ENCODE measurements at places on chromosomes 16 and 17. TPM values are rescaled to one million over a fixed set of nuclear protein-coding genes. Genes with fewer than 3 reads are reported as not detected.
A peak's percentile ranks its signal among the peaks of the same experiment; 100 is the strongest.

DNA sequence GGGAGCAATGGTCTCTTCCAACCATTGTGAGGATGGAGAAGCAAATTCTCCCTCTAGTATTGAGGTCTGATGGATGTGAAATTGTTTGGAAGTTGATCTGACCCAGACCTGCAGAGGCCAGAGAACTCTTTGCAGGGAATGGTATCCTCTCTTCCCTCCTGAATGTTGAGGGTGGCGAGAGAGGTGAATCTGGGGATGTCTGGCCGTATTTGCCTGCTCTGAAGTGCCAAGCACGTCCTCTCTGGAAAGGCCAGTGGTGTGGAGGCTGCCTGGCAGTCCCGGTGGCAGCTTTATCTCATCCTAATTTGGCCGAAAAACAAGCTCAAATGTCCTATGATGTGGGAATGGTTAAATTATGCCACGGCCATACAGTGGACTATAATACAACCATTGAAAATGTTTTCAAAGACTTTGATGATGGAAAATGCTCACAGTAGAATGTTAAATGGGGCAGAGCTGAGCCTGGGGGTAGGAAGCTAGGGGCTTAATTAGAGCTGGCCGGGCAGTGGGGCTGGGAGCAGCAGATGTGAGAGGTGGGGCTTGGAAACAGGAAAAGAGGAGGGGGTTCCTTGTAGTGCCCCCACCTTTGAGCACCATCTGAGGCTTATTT lies 30.8 kb downstream of the WSCD1 start:
- peaks cover 4% of the 10 kb centered on the region for H3K27me3 ChIP-seq
- no peak for DNase-seq
- H3K4me3 ChIP-seq: no peak overlapping the region
- H3K4me1 ChIP-seq: no peaks in the 10 kb centered on the region
- H3K36me3 ChIP-seq: no peaks in the 10 kb centered on the region

- H3K4me3 ChIP-seq: peak overlapping the region; percentile 85
- peaks cover 26% of the 10 kb centered on the region for H3K36me3 ChIP-seq
- H3K27me3 ChIP-seq: no peaks in the 10 kb centered on the region
- peak overlapping the region; percentile 95 for H3K27ac ChIP-seq
- H3K4me1 ChIP-seq: peaks cover 55% of the 10 kb centered on the region
These were observed 973 bp downstream of the SLC7A6 start for GRCh38 chr16:68265078-68265920.

GRCh38 chr17:48597528-48597777 lies 3.9 kb upstream of the HOXB5 start:
- H3K36me3 ChIP-seq: no peaks in the 10 kb centered on the region
- peaks cover 88% of the 10 kb centered on the region for H3K27me3 ChIP-seq
- DNase-seq: no peak
- H3K4me3 ChIP-seq: peak overlapping the region; percentile 69
- H3K4me1 ChIP-seq: peaks cover 34% of the 10 kb centered on the region

DNA sequence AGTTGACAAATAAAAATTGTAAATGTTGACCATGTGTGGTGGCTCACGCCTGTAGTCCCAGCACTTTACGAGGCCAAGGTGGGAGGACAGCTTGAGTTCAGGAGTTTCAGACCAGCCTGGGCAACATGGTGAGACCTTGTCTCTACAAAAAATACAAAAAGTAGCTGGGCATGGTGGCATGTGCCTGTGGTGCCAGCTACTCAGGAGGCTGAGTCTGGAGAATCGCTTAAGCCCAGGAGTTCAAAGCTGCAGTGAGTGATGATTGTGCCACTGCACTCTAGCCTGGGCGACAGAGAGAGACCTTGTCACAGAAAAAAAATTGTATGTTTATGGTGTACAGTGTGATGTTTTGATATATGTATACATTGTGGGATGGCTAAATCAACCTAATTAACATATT lies 119.6 kb downstream of the NPIPB5 start:
- H3K27ac ChIP-seq: no peak overlapping the region
- H3K4me1 ChIP-seq: no peaks in the 10 kb centered on the region
- no peak overlapping the region for H3K4me3 ChIP-seq
- DNase-seq: no peak
- no peaks in the 10 kb centered on the region for H3K36me3 ChIP-seq

DNA sequence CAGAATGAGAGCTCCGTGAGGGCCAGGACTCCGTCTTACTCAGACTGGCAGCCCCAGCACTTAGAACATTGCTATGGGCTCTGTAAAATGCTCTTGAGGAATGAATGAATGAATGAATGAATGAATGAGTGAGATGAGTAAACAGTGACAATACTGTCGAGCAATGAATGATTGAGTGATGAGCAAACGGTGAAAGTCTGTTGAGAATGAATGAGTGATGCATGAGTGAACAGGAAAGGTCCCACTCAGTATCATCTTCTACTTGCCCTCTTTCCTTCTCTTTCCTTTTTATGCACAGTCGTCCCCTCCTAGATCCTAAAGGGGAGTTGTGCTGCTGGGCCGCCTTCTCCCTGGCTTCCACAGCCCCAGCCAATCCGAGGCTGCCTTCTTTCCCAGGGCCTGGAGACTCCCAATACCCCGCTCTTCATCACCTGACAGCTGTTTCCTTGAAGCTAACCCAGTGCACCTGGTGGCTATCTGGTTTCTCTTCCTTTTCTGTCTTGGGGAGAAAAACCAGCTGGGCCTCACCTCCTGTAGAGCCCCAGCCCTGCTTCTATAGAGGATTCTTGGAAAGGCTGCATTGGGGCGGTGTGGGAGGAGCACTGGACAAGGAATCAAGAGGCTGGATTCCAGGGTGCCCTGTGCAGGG lies 32.7 kb upstream of the CACNG1 start:
- no peak overlapping the region for H3K27ac ChIP-seq
- H3K4me3 ChIP-seq: no peak overlapping the region
- no peaks in the 10 kb centered on the region for H3K36me3 ChIP-seq
- no peak for DNase-seq

DNA sequence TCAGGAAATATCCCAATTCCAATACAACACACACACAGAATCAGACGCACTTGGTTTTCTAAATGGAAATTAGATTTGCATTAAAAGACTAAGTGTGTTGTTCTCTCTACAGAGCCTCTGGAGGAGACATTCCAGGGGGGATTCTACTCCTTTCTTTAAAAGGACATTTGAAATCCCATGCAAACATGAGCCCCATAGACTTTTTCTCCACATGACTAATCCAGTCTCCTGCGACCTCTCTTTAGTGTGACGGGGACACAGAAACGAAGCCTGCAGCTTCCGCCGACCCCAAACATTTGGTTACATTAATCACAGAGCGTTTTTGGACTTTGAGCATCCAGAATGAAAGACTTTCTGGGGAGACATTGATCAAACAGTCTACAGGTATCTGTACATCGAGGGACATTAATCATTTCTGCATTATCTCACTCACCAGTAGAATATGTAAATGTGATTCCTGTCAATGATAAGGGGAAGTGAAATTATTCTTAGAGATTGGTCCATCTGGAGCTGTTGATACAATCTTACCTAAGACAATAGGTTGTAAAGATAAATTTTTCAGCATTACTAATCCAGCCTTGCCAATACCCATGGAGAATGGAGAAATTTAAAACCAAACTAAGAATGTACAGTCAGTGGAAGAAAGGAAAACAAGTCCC lies 103.4 kb upstream of the IRX3 start:
- no peak overlapping the region for H3K4me3 ChIP-seq
- DNase-seq: no peak

GRCh38 chr17:59425085-59425931 lies 93.9 kb downstream of the YPEL2 start:
- H3K4me1 ChIP-seq: peaks cover 12% of the 10 kb centered on the region
- H3K27ac ChIP-seq: no peak overlapping the region
- H3K36me3 ChIP-seq: no peaks in the 10 kb centered on the region
- DNase-seq: no peak

GRCh38 chr17:9071016-9071415 lies 49.7 kb downstream of the NTN1 start:
- no peaks in the 10 kb centered on the region for H3K4me1 ChIP-seq
- no peak overlapping the region for H3K27ac ChIP-seq
- H3K27me3 ChIP-seq: no peaks in the 10 kb centered on the region
- H3K4me3 ChIP-seq: no peak overlapping the region
- no peaks in the 10 kb centered on the region for H3K36me3 ChIP-seq

- no peak for DNase-seq
- peaks cover 1% of the 10 kb centered on the region for H3K4me1 ChIP-seq
- no peak overlapping the region for H3K27ac ChIP-seq
- H3K36me3 ChIP-seq: peaks cover 20% of the 10 kb centered on the region
- no peak overlapping the region for H3K4me3 ChIP-seq
These were observed 12.1 kb upstream of the DBNDD1 start for GRCh38 chr16:90031186-90031930.

- no peak overlapping the region for H3K4me3 ChIP-seq
- H3K4me1 ChIP-seq: no peaks in the 10 kb centered on the region
- peaks cover 28% of the 10 kb centered on the region for H3K27me3 ChIP-seq
- DNase-seq: no peak
- H3K36me3 ChIP-seq: no peaks in the 10 kb centered on the region
These were observed 256.9 kb downstream of the C16orf95 start for GRCh38 chr16:87060034-87060986.

DNA sequence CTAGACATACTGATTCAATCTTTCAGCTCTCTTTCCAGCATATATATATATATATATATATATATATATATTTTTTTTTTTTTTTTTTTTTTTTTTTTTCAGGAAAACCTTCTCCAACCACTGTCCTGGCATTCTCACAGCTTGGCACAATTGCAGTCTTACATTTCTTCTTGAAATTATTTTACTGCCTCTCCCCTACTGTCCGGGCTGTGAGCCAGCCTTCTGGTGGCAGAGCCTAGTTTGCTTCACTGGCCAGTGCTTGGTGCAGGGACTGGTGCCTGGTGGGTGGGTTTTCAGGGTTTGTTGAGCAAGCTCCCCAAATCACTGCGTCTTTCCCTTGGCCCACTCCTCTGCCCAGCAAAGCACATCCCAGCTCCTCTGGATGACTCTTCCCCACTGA lies 28.5 kb downstream of the PRSS54 start:
- H3K4me1 ChIP-seq: peaks cover 9% of the 10 kb centered on the region
- no peaks in the 10 kb centered on the region for H3K27me3 ChIP-seq
- no peak for DNase-seq
- H3K27ac ChIP-seq: no peak overlapping the region

DNA sequence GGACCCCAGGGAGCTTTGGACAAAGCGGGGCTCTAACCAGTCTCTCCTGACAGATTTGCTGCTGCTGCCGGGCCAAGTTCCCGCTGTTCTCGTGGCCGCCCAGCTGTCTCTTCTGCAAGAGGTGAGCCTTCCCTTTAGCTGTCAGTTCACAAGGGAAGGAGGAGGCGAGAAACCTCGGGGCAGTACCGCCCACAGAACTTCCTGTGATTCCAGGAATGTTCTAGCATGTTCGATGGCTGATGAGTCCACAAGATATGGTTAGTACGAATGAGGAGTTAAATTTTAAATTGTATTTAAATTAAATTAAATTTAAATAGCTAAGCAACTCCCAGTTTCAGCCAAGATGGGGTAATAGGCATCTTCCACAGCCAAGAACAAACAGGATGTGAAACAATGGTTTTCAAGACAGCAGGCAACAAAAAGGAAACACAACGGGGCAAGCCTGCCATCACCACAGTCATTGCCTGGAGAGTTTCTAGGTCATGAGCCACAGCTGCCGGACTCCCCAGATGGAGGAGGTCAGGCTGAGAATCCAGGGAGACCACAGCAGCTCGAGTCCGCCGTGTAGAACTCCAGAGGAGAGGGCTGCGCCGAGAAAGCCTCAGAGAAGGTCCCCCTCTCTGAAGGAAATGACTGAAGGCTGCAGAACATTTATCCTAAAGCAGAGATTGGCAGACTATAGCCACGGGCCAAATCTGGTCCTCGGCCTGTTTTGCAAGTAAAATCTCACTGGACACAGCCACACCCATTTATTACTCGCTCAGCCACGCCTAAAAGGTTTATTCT lies 9.5 kb upstream of the TCF25 start:
- peak; percentile 63 for DNase-seq
- no peaks in the 10 kb centered on the region for H3K27me3 ChIP-seq
- H3K36me3 ChIP-seq: peaks cover 4% of the 10 kb centered on the region
- H3K4me3 ChIP-seq: peak overlapping the region; percentile 17
- peak overlapping the region; percentile 36 for H3K27ac ChIP-seq
- H3K4me1 ChIP-seq: peaks cover 28% of the 10 kb centered on the region

GRCh38 chr16:24609417-24609739 lies 70.0 kb downstream of the RBBP6 start:
- peak overlapping the region; percentile 55 for H3K4me3 ChIP-seq
- H3K36me3 ChIP-seq: no peaks in the 10 kb centered on the region
- no peak overlapping the region for H3K27ac ChIP-seq
- peaks cover 16% of the 10 kb centered on the region for H3K4me1 ChIP-seq
- no peak for DNase-seq

- H3K27me3 ChIP-seq: no peaks in the 10 kb centered on the region
- no peaks in the 10 kb centered on the region for H3K4me1 ChIP-seq
- no peaks in the 10 kb centered on the region for H3K36me3 ChIP-seq
- no peak overlapping the region for H3K27ac ChIP-seq
- no peak overlapping the region for H3K4me3 ChIP-seq
These were observed 309.2 kb upstream of the CCL2 start for GRCh38 chr17:33945646-33946546.

DNA sequence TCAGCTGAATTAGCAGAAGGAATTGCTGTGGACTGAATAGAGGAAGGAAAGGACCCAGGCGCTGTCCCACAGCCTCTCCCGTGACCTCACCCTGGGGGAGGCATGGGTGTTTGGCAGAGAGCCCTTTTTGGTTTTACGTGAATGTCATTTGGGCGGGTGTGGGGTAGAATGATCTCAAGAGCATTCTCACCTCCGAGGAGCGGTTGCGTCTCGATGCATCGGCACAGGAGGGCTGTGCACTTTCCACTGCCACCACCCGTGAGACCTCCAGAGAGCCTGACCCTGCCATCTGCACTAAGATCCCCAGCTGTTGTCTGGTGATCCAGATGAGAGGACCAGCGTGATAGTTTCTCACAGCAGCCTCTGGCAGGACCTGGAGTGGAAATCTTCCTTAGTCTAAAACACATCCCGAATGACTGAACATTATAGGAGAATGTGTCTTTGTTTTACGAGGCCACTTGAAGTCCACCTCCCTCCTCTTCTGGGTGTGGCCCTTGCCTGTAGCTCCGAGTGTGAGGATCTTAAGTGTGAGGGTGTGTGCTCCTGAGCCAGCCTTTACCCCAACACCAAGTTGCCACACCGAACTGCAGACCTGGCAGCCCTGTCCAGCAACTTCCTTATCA lies 29.3 kb downstream of the FOXK2 start:
- H3K27ac ChIP-seq: peak overlapping the region; percentile 5
- H3K4me1 ChIP-seq: peaks cover 48% of the 10 kb centered on the region
- H3K27me3 ChIP-seq: no peaks in the 10 kb centered on the region
- DNase-seq: no peak
- H3K4me3 ChIP-seq: no peak overlapping the region

DNA sequence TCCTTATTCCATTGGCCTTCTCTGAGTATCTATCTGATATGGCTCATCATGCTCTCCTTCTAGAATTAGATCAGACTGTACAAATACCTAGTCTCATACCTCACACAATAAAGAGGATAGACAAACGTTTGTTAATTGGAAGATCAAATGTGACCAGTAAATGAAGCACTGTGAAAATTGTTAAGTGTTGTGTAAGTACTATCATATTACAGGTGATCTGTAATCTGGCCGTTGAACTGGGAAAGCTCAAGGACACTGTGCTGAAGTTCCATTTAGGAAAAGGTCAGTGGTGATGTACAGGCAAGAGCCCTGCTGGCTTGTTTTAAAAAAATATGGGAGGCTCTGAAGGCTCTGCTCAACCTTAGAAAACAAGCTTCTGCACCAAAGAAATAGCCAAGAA lies 38.5 kb upstream of the CORO6 start:
- H3K4me3 ChIP-seq: no peak overlapping the region
- no peaks in the 10 kb centered on the region for H3K27me3 ChIP-seq
- H3K27ac ChIP-seq: no peak overlapping the region
- peaks cover 22% of the 10 kb centered on the region for H3K36me3 ChIP-seq
- H3K4me1 ChIP-seq: peaks cover 46% of the 10 kb centered on the region
- no peak for DNase-seq

The RTN4RL1 gene
- 0.30 TPM for total RNA-seq

The CDK5R1 gene
- 52.1 TPM for total RNA-seq

The DHODH gene
- total RNA-seq: 18.3 TPM

The LGALS9B gene
- not detected for total RNA-seq

All from activated naive CD4-positive, alpha-beta T cell treated with anti-CD3 and anti-CD28 coated beads for 36 hours (primary cell).